ENCODE measurements at places on chromosomes 16 and 17.

GRCh38 chr16:58848662-58849002 lies 114.5 kb upstream of the GOT2 start:
- DNase-seq, result no peak

- peak; percentile 71 for DNase-seq
Measured at GRCh38 chr16:85366031-85366763, 246.9 kb upstream of the GSE1 start.

DNA sequence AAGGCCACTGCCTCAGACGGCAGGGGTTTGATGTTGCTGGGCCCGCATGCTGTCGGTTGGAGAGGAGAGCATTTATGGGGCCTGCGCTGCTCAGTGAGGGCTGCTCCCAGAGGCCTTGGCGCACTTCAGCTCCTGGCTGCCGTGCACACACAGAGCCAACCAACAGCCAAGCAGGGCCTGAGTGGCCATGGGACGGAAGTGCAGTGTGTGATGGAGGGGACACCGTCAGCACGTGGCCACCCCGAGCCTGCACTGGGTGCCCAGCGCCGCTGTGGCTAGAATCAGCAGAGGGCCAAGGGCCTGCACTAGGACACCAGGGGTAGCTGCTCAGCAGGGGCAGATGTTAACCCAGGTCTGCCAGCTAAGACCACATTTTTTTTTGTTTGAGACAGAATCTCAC lies 21.8 kb downstream of the KLHL36 start:
- DNase-seq, result no peak

- DNase-seq, result no peak
Measured at GRCh38 chr17:8354236-8354635, 14.6 kb downstream of the ODF4 start.

DNA sequence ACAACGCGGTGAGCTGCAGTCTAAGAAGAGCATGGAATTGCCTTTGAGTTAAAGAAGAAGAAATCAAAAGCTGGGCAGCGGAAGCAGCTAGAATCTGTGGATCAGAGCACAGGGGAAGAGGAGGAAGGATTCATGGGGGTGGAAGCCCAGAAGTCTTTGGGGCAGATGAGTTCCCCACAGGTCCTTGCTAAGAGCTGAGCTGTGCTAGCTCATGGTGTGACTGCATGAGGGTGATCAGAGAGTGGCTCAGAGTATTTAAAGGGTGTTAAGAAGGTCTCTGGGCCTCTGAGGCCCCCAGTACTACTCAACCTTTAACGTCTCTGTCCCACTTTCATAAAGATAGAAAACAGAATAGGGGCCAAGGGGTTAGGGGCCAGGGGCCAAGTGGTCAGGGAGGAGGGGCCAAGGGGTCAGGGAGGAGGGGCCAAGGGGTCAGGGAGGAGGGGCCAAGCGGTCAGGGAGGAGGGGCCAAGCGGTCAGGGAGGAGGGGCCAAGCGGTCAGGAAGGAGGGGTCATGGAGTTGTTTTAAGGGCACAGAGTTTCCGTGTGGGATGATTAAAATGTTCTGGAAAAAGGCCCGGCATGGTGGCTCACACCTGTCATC lies 12.0 kb upstream of the TRPV3 start:
- no peak for DNase-seq

- no peak for DNase-seq
Measured at GRCh38 chr16:81268509-81268908, 30.0 kb downstream of the BCO1 start.

- DNase-seq, result no peak
Measured at GRCh38 chr16:77918809-77919707, 103.3 kb upstream of the CLEC3A start.

DNA sequence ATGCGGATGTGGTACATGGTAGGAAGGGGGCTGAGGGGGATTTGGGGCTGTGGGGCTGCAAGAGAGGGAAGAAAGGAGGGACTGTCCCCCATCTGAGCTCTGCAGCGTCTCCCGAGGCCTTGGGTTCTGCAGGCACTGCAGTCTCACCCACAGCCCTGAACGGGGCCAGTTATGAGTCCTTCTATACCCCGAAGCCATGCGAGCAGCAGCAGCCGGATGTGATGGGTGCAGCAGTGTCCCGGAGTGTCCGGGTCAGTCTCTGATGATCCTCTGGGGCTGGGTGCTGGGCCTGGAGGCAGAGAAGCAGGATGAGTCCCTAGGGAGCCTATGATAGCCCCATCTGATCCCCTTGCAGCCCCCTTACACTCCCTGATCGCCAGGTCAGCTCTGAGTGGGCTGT lies 41.5 kb downstream of the CPNE2 start:
- DNase-seq, result no peak

GRCh38 chr17:10247810-10248209 lies 49.4 kb upstream of the GAS7 start:
- DNase-seq, result no peak

GRCh38 chr16:21628772-21629171 lies 23.6 kb downstream of the IGSF6 start:
- DNase-seq, result no peak

GRCh38 chr17:58517378-58517927 lies 3.0 kb upstream of the MTMR4 start:
- DNase-seq, result no peak

GRCh38 chr17:51032850-51033249 lies 87.8 kb downstream of the SPAG9 start:
- DNase-seq, result no peak

GRCh38 chr17:46771561-46772474 lies 46.7 kb downstream of the WNT3 start:
- DNase-seq, result peak; percentile 82

DNA sequence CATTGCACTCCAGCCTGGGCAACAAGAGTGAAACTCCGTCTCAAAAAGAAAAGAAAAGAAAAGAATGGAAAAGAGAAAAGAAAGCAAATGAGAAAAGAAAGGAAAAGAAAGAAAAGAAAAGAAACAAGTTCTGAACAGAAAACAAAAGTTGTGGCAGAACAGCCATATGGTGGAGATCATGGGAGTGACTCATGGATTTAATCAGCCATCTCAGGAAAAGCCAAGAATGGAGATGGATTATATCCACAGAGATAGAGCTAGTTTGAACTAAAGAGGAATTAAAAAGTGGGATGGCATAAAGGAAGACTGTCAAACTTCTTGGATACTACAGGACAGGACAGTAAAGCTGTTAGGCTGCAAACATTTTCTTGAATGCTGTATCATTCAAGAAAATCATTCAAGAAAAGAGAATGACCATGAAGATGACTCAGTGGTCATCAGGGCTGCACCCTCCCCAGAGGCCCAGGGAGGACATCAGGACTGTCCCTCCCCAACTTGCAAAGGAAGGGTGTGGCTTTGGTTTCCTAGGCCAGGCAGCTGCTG lies 120.6 kb downstream of the USP22 start:
- DNase-seq, result no peak
